ENCODE measurements at places on chromosomes 16 and 17.

DNA sequence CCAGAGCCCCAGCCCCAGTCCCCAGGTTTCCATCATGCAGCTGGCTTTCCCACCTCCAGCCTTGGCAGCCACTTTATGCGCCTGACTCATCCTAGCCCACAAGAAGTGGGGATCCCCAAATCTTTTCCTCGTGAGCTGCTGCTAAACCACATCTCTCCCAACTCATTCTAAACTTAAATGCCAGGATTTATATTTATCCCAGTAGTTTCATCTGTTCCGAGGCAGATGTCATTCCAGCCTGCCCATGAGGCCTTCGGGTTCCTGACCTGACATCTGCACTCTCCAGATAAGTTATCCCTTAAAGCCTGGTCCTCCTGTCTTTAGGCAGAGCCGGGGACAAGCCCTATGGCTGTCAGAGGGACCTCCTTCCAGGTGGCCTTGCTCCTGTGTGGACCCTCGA lies 16.6 kb downstream of the PLXDC1 start:
- H3K4me1 ChIP-seq, result no peaks in the 10 kb centered on the region
- H3K36me3 ChIP-seq, result no peaks in the 10 kb centered on the region
- no peak overlapping the region for H3K4me3 ChIP-seq
- no peaks in the 10 kb centered on the region for H3K27me3 ChIP-seq

- peaks cover 30% of the 10 kb centered on the region for H3K4me1 ChIP-seq
- H3K36me3 ChIP-seq, result peaks cover 52% of the 10 kb centered on the region
- H3K27me3 ChIP-seq, result no peaks in the 10 kb centered on the region
- no peak overlapping the region for H3K4me3 ChIP-seq
- H3K27ac ChIP-seq, result no peak overlapping the region
Observed at GRCh38 chr17:75630071-75630917, 2.9 kb upstream of the SMIM5 start.

GRCh38 chr17:50737118-50737698 lies 17.8 kb downstream of the LUC7L3 start:
- DNase-seq, result no peak
- H3K36me3 ChIP-seq, result peaks cover 9% of the 10 kb centered on the region
- H3K4me3 ChIP-seq, result no peak overlapping the region
- H3K27me3 ChIP-seq, result no peaks in the 10 kb centered on the region
- peaks cover 11% of the 10 kb centered on the region for H3K4me1 ChIP-seq
- H3K27ac ChIP-seq, result no peak overlapping the region

DNA sequence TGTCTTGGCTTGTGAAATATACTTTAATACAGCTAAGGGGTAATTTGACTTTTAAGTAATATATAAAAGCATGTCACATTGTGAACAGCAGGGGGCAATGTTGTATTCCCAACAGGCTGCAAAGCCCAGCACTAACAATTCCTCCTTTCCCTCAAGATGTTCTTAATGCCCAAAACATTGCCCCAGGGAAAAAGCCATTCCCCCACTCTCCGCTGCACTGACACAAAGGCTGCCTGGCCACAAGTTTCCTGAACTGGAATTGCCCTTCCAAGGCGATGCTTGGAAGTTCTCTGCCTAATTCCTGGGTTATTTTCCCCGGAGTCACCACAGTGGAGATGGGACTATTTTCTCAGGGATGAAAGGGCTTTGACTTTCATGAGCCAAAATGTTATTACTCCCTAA lies 27.2 kb downstream of the CLEC16A start:
- peaks cover 5% of the 10 kb centered on the region for H3K4me1 ChIP-seq
- H3K27ac ChIP-seq, result no peak overlapping the region
- no peaks in the 10 kb centered on the region for H3K27me3 ChIP-seq
- H3K36me3 ChIP-seq, result peaks cover 51% of the 10 kb centered on the region

DNA sequence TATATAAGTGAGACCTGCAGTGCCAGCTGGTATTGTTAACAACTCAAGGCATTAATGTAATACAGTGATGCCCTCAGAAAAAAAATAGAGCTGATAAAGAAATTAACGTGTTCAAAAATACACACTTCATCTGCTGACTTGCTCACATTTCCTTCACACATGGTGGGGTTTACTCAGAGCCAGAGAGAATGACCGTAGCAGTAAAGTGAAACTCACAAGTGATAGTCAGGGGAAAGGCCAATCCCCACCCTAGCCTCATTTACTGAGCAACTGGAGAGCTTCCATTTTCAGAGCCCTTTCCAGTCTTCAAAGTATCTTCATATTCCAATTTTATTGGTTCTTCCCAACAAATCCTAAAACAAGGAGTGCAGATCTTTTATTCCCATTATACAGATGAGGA lies 74.0 kb upstream of the HLF start:
- H3K27me3 ChIP-seq, result peaks cover 4% of the 10 kb centered on the region
- H3K4me3 ChIP-seq, result no peak overlapping the region
- H3K27ac ChIP-seq, result no peak overlapping the region
- no peaks in the 10 kb centered on the region for H3K36me3 ChIP-seq

- H3K36me3 ChIP-seq, result no peaks in the 10 kb centered on the region
- peaks cover 5% of the 10 kb centered on the region for H3K4me1 ChIP-seq
- H3K27ac ChIP-seq, result no peak overlapping the region
- no peak for DNase-seq
- no peak overlapping the region for H3K4me3 ChIP-seq
Observed at GRCh38 chr16:87580855-87581261, 21.4 kb upstream of the JPH3 start.

DNA sequence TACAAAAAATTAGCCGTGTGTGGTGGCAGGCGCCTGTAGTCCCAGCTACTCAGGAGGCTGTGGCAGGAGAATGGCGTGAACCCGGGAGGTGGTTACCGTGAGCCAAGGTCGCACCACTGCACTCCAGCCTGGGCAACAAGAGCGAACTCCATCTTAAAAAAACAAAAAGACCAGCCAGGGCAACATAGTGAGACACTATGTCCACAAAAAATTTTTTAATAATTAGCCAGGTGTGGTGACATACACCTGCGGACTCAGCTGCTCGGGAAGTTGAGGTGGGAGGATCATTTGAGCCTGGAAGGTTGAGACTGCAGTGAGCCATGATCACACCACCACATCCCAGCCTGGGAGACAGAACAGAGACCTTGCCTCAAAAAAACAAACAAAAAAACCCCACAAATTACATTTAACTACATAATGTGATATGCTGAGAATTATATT lies 29.1 kb downstream of the FANCA start:
- H3K4me1 ChIP-seq, result no peaks in the 10 kb centered on the region
- DNase-seq, result no peak
- H3K36me3 ChIP-seq, result no peaks in the 10 kb centered on the region
- H3K4me3 ChIP-seq, result no peak overlapping the region
- no peaks in the 10 kb centered on the region for H3K27me3 ChIP-seq

GRCh38 chr17:13833921-13834320 lies 232.2 kb upstream of the HS3ST3A1 start:
- no peaks in the 10 kb centered on the region for H3K27me3 ChIP-seq
- no peaks in the 10 kb centered on the region for H3K36me3 ChIP-seq
- H3K4me3 ChIP-seq, result no peak overlapping the region
- no peak for DNase-seq
- no peak overlapping the region for H3K27ac ChIP-seq

- H3K27ac ChIP-seq, result peak overlapping the region; percentile 86
- no peaks in the 10 kb centered on the region for H3K36me3 ChIP-seq
- H3K4me3 ChIP-seq, result peak overlapping the region; percentile 49
Observed at GRCh38 chr17:76515274-76515949, 14.2 kb upstream of the RHBDF2 start.

DNA sequence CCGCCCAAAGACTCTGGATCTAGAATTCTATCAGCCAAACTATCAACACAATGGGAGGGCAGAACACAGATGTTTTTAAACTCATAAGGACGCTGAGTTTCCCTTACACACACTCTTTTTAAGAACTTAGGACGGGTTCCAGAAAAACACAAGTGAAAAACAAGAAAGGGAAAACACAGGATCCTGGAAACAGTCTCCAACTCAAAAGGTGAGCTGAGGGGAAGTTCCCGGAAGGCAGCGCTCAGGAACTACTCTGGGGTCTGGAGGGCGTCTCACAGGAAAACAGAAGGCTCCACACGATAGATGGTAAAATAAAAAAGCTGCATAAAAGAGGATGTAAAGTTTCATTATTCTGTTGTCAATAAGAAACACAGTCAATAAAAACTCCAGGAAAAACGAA lies 80.2 kb upstream of the DOC2B start:
- no peaks in the 10 kb centered on the region for H3K27me3 ChIP-seq
- DNase-seq, result no peak
- no peaks in the 10 kb centered on the region for H3K36me3 ChIP-seq
- no peak overlapping the region for H3K27ac ChIP-seq

DNA sequence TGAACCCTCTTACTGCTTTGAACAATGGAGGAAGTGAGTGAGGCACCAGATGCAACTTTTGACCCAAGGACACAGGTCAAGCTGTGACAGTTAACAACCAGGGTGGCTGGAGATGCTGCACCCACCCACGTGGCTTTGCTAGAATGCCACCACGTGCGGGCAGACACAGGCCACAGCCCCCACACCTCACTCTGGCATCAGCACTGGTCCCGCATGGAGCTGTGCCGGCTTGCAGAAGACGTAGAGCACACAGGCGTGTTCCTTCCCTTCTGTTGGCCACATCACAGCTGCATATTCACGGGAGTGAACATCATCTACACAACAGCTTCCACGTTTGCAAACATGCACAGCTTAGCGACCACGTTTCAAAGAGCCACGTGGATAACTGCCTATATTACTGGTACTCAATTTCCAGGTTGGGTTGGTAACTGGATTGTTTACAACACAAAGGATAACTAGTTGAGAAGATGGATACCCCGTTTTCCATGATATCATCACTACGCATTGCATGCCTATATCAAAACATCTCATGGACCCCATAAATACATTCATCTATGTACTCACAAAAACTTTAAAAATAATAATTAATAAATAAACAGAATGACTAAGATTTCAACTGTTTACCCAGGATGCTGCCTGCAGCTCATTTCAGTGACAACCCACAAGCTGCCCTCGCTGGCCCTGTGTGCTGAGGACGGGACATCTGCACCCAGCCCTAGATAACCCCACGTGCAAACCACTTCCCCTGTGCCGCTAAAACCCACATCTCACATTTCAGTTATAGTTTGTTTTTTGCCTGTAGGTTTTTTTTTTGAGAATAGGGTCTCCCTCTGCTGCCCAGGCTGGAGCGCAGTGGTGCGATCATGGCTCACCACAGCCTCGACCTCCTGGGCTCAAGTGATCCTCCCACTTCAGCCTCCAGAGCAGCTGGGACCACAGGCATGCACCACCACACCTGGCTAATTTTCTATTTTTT lies 132.0 kb downstream of the ANKRD11 start:
- H3K27me3 ChIP-seq, result no peaks in the 10 kb centered on the region
- H3K4me3 ChIP-seq, result no peak overlapping the region
- peak overlapping the region; percentile 82 for H3K27ac ChIP-seq

DNA sequence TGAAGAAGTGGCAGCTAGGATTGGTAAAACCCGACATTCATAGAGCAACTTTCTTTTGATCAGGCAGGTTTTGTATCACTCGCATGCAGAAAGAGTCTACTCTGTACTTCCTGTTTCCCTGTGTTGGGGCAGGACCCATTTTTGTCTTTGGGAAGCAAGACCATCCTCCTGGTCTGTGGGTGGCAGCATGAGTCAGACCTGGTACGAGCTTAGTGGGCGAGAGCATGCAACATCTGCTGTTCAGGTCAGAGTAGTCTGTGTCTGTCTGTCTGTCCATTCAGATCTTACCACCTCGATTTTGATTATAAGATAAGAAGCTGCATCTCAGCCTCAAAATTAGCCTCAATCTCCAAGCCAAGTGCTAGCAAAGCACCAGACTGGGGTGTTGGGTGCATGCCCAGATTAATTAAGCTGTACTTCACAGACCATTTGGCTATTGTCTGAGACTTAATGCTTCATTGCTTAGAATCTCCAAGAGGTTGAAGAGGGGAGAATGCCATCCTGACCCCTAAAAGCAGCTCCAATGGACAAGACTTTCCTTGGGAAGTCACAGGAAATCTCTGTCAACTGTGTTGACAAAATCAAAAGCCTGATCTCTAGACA lies 110.9 kb downstream of the XYLT1 start:
- H3K4me1 ChIP-seq, result peaks cover 6% of the 10 kb centered on the region
- no peaks in the 10 kb centered on the region for H3K27me3 ChIP-seq
- H3K4me3 ChIP-seq, result no peak overlapping the region
- H3K36me3 ChIP-seq, result no peaks in the 10 kb centered on the region

DNA sequence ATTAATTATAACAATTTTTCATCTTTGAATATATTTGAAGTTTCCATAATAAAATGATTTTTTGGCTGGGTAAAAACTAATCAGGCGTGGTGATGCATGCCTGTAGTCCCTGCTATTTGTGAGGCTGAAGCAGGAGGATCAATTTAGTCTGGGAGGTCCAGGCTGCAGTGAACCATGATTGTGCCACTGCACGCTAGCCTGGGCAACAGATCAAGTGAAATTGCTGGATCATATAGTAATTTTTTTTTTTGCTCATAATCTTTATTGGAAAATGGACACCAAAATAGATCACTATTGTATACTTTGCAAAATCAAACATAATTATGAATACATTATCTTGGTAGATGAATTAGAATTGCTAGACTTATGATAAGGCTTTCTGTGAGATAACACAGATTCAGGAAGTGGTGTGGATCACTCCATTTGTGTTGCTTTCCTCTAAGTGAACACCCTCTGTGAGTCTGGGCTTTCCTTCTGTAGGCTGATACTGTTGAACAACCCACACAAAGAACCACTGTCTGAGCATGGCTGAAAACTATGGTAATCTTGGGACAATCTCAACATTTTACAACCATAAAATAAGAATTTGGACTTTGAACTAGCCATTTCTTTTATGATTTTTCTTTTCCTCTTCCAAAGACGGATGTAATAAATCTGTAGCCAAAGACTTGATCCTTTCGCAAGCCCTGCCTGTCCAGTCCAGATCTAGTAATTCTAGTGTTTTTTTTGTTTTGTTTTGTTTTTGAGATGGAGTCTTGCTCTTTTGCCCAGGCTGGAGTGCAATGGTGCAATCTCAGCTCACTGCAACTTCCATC lies 5.6 kb upstream of the ST3GAL2 start:
- peaks cover 5% of the 10 kb centered on the region for H3K4me1 ChIP-seq
- H3K4me3 ChIP-seq, result no peak overlapping the region
- no peaks in the 10 kb centered on the region for H3K36me3 ChIP-seq
- no peak for DNase-seq
- H3K27ac ChIP-seq, result no peak overlapping the region

GRCh38 chr16:12709807-12710206 lies 93.9 kb downstream of the CPPED1 start:
- no peak for DNase-seq
- no peaks in the 10 kb centered on the region for H3K36me3 ChIP-seq
